ENCODE measurements at places on chromosomes 4 and X.
A peak's percentile ranks its signal among the peaks of the same experiment; 100 is the strongest.

DNA sequence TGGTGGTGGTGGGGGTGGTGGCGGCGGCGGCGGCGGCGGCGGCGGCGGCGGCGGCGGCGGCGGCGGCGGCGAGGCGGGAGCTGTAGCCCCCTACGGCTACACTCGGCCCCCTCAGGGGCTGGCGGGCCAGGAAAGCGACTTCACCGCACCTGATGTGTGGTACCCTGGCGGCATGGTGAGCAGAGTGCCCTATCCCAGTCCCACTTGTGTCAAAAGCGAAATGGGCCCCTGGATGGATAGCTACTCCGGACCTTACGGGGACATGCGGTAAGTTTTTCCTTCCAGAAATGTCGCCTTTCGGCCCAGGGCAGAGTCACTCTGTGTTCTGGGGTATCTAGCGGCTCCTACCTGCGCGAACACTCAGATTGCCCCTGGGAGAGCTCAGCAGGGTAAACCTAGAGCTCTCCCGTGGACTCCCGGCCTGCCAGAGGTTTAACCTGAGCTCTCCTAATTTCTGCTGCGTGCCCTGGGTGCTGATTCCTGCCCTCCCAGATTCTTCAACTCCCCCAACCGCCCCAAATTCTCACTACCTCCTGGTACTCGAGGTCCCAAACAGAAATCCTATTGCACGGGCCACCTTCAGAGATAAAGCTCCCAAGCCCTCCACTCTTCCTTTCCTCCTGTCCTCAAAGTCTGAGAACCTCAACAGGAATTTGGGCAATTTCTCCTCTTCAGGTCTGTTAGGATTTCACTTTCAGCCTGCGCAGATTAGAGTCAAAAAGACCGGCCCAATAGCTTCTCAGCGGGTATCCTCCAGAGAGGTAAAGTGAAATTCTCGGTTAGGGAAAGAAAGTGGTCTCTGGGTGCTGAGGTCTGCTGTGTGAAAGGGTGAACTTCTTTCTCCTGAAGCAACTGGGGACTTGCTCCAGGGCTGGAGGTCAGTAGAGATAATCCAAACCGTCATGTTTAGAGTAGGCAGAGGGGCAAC lies 2.9 kb downstream of the AR start:
- peak; percentile 6 for DNase-seq

GRCh38 chr4:158133551-158133950 lies 39.3 kb downstream of the GASK1B start:
- DNase-seq, result no peak

DNA sequence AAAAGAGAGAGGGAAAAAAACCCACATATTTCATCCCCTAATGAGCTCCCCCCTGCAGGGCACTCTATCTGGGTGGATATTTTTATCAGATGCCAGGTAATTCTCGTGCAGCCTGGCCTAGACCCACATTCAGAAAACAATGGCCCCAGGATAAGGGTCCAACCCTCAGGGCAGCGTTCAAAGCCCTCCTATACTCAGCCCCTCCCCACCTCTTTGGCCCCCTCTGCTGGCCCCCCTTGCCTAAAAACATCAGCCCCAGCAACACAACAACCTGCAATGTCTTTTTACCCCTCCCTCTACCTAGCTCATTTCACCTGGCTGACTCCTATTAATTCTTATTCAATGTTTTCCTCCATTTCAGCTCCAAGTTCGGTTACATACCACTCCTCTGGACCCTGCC lies 145.4 kb upstream of the MED14 start:
- DNase-seq, result no peak

DNA sequence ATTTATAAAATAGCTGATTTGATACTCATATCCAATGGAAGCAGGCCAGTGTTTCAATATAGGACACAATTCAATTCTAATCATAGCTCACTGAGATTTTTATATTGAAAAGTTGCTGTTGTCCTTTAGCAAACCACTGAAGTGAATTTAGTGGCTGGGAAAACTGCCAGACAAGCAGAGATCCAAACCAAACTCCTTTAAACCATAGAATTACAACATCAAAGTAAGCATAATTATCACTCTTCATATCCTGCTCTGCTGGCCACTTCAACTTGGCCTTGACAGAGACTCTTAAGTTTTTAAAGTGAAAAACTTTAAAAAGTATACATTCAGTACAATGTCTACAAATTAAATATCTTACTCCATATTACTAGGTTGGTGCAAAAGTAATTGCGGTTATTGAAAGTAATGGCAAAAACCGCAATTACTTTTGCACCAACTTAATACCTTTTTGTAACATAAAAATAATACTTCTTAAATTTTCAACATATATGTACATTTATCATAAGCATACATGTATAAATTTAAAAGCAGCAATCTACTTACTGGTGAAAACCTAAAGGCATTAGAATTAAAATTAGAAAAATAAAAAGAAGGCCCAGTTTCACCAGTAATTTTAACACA lies 433.0 kb downstream of the PCDH10 start:
- peak; percentile 86 for DNase-seq

- DNase-seq, result no peak
Observed at GRCh38 chr4:170651786-170652185, 562.0 kb upstream of the AADAT start.

GRCh38 chr4:36189511-36190226 lies 54.6 kb downstream of the ARAP2 start:
- DNase-seq, result no peak

DNA sequence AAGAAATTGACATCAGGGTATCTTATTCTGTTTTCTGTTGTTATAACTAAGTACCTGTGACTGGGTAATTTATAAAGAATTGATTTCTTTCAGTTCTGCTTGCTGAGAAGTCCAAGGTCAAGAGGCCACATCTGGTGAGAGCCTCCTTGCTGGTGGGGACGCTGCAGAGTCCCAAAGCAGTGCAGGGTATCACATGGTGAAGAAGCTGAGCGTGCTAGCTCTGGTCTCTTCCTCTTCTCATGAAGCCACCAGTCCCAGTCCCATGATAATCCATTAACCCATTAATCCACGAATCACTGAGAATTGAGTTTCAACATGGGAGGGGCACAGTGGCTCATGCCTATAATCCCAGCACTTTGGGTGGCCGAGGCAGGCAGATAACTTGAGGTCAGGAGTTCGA lies 18.0 kb downstream of the RBMX start:
- no peak for DNase-seq

DNA sequence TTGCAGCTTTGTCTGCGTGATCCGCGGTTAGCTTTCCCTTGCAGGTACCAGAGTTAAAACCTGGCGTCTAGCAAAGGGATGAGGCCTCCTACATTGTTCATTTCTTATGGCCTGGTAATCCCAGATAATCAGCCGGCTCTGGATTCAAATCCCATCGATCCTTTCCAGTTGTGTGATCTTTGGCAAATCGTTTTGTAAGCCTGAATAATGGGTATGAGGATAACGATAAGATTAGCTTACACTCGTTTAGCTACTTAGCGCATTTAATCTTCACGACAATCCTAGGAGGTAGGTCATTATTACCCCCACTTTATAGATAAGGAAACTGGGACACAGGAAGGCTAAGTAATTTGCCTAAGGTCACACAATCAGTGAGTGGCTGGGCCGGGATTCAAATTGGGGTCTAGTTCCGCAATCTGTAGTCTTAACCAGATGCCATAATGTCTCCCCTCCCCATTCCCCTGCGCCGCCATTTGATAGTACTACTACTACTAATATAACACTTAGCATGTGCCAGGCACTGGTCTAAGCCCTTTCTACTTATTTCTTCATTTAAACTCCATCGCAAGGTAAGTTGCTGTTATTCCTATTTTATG lies 1.7 kb upstream of the UBA1 start:
- DNase-seq, result no peak

DNA sequence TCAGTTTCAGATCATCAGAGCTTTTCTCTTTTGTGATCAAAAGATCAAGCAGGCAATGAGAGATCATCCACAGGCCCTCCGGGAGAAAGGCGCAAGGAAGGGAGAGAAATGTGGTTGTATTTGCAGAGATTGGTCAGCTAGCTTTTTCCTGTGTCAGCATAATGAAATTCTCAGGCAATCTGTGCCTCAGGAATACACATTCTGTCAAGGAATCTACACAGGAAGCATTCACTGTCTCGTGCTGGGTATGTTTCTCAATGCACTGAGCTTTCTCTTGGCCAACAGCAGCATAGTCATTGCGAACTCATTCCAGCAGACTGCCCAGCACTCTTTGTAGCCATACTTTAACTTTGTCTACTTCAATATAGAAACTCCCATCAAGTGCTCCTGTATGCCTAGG lies 413.7 kb downstream of the PPP3CA start:
- no peak for DNase-seq

- DNase-seq, result no peak
Observed at GRCh38 chr4:159150821-159151390, 48.0 kb downstream of the RAPGEF2 start.

GRCh38 chrX:21700967-21701366 lies 42.8 kb upstream of the KLHL34 start:
- DNase-seq, result no peak

DNA sequence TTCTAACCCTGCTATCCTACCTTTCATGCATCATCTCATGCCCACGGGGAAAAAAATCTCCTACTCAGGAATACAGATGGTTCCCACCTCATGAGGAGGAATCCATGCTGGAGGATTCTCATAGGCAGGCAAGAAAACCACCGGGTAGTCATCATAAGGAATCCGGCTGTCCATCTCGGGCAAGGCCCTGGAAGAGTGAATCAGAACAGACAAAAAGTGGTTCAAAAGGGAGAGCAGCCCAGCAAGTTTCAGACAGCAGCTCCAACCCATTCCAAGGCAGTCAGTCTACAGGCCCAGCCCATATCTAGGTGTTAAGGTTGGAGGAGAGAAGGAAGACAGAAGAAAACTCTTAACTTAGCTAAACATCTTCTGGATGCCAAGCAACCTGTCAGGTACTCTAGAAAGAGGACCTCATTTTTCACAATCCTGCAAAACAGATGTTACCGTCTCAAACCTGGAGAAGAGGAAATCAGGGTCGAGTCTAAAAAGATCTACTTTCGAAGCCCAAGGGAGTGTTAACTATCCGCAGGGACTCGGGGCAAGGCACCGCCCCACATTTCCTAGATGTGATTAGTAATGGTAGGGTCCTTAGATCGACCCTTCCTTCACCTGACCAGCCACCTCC lies 447 bp downstream of the PDZD11 start:
- no peak for DNase-seq

DNA sequence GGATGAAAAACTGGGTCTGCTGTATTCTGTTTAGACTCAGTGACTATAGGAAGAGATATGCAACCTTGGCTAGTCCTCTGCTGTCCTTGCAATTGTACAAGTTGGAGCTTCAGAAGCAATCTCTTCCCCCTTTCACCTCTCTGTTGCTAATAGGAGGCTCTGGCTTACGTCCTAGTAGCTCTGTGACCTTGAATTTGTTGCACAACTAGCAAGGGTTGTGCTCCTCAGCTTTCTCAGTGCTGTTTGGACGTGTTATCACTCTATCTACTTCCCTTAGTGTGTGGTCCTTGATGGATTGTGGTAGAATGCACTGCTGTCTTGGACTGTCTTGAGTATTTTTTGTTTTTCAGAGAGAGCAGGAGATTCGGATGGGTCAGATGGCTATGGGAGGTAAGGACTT lies 3.4 kb upstream of the ITGB1BP2 start:
- no peak for DNase-seq

DNA sequence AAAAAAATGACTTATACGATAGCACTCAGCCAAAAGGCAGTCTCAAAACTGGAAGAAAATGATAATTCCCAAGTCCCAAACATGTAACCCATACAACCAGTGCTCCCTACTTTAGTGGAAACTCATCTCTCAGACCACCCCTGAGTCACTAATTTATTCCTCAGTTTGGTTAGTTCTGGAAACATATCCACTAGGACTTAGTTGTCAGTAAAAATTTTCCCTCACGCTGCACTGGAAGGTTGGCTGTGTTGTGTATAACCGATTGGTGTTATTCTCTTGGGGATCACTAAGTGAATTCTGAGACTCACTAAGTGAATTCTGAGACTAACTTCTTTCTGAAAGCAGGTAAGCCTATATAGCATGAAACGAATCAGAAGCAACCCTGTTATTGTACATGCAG lies 48.5 kb upstream of the GAB1 start:
- no peak for DNase-seq

DNA sequence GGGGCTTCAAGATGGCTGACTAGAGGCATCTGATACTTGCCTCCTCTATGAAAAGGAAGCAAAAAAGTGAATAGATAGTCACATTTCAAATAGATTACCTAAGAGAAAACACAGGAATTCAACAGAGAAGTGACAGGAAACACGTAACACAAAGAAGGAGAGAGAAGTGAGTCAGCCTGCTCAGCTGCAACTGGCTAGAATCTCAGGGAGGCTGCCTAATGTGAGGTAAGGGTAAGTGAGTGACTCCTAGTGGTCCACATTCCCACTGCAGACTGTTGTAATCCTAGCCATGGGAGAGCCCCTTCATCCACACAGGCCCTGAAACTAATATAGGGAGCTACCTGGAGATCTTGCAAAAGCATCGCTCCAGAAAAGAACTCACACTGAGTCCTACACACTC lies 179.2 kb downstream of the SLC7A11 start:
- DNase-seq, result peak; percentile 25

DNA sequence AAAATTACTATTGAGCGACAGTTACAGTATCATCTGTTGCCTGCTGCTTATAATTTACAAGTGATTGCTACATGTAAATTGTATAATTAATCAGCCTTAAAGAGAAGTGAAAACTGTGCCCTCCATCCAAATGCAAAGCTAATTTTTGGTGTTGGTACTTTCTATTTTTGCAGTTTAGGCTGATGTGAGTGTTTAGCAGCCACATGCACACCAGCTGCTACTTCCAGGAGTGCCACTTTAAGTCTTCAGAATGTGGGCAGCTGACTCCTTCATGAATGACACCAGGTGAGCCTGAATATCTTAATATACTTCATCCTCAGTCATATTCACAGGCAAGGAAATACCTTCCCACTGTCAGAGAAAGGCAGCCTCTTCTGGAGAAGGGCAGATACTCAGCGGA lies 149.8 kb upstream of the RASGEF1B start:
- no peak for DNase-seq

DNA sequence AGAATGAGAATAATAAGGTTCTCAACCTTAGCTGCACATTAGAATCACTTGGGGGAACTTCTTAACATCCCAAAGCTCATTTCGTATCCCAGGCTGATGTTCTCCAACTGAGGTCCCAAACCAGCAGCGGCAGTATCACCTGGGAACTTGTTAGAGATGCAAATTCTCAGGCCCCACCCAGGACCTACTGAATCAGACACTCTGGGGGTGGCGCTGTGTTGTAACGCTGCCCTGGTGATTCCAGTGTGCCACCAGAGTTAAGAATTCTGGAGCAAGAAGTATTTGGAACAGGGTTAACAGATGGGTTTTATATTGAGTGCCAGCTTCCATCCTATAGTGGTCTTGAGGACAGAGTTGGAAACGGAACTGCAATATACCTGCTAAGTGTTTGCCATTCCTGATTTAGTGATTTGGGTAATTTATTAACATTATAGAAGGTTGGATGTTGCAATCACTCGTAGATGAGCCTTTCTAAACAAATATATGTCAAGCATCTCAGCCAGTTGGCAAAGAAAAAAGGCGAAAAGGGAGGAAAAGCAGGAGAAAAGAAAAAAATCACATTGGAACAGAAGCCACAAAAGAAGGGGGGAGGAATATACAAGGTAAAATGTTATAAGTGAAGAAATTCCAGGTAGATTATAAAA lies 141.0 kb downstream of the ARX start:
- no peak for DNase-seq

GRCh38 chr4:160362478-160362877 lies 1259.6 kb downstream of the RAPGEF2 start:
- DNase-seq, result no peak

GRCh38 chr4:89397441-89397840 lies 89.8 kb upstream of the GPRIN3 start:
- DNase-seq, result no peak

Measured in astrocyte of the hippocampus (primary cell).